LHCN-M2 (cell line): ENCODE measurements at places on chromosomes 4 and X.

DNA sequence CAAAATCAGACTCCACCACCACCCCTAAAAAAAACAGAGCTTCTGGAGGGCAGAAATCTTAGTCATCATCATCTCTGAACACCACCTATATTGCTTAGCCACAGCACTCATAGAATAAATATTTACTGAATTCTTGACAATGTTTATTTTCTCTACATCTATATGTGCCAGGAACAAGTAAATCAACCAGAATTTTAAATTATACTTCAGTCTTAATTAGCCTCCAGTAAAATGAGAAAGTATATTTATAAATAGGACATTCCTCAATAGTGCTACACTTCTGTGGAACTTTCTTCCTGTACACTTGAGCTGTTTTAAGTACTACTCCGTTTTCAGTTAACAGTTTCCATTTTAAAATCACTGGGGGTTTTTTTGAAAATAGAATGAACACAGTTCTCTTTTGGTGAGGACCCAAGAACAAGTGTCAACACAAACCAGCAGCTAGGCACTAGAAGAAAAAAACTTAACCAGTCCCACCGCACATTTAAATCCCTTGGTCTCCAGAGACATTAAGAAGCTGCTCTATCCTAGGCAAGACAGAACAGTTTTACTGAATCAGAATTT lies 25.5 kb downstream of the SMIM14 start:
- peak; percentile 35 for DNase-seq

- no peak for DNase-seq
Observed at GRCh38 chr4:120211408-120212015, 144.9 kb upstream of the MAD2L1 start.

DNA sequence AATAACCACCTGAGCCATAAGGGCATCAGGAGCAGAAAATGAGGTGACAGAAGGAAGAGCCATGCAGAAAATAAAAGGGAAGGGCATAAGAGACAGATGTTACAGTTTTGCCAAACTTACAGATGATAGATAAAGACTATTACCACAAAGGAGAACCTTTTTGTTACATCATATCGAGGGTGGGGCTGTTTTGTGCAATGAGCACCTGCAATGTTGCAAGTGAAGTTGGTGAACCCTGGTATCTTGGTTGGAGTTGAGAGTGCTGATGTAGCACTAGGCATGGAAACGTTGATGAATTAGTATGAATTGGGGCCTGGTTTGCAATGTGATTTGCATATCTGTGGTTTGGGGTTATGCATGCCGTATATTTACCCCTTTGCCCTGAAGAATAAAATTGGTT lies 119.8 kb upstream of the TEX13D start:
- DNase-seq: no peak

DNA sequence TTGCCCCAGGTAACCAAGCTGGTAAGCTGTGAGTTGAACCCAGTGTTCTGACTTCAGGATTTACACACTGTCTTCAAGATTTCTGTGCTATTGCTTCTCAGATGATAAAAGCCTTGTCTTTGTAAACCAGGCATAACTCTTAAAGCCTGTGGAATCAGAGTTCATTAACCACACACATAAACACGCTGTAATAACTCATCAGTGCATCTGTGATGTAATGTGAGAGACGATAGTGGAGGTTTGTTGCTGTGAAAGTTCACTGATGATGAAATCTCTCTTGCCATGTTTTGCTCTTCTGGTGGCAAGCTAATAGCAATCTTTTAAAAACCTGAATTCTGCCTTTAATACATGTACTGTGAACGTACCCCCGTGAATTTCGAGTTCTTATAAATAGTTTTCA lies 41.5 kb downstream of the CLCN4 start:
- no peak for DNase-seq

GRCh38 chr4:154854362-154854761 lies 73.3 kb downstream of the RBM46 start:
- DNase-seq: no peak

DNA sequence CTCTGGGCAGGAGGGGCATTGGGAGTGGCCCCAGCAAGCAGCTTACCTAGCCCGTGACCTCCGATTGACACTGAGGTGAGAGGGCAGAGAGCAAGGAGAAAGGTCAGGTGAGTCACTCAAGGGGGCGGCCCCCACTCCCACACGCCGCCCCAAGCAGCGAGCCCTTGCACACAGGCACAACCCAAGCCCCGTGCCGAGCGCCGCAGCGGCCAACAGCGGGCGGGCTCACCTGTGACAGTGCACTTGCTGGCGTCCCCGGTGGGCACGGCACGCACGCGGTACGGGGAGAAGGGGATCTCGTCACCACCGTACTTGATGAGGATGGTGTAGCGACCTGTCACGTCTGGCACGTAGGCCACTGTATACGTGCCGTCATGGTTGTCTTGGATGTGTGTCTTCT lies 17.2 kb downstream of the FLNA start:
- DNase-seq: no peak
